ENCODE measurements at places on chromosomes 7 and 10.

DNA sequence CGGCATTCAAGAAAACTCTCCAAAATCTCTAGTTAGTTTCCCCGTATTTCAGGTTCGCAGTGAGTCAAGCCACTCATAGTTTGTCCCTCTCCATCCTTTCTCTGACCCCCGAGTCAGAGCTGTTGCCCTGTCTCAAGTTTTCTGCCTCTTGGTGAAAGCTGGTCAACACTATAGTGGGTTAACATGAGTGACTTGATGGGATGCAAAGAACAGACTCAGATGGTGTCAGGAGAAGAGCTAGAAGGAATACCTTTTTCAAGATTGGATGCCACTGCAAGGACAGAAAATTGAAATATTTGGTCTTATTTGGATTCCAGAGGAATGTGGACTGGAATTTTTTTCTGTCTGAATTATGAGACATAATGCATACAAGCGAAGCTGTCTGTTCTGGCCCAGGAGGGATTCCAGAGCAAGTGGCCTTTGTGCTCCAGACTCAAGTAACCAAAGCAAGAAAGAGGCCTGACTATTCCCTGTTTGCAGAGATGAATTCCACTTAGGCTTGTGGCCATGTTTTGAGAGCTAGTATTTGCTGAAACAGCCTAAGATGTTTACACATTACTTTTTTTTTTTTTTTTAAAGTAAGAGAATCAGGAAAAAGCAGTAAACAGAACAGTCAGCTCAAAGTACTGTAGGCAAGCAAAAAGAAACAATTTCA, 67.4 kb downstream of the VWC2 start:
- no peak for DNase-seq

GRCh38 chr10:22317076-22317370, 835 bp downstream of the COMMD3 start:
- no peak for DNase-seq

GRCh38 chr7:96188174-96188581, 133.7 kb downstream of the SLC25A13 start:
- DNase-seq = no peak

GRCh38 chr10:119427263-119427864, 115.2 kb downstream of the RGS10 start:
- DNase-seq = no peak

GRCh38 chr10:61819208-61819607, 82.3 kb upstream of the ARID5B start:
- DNase-seq = no peak

DNA sequence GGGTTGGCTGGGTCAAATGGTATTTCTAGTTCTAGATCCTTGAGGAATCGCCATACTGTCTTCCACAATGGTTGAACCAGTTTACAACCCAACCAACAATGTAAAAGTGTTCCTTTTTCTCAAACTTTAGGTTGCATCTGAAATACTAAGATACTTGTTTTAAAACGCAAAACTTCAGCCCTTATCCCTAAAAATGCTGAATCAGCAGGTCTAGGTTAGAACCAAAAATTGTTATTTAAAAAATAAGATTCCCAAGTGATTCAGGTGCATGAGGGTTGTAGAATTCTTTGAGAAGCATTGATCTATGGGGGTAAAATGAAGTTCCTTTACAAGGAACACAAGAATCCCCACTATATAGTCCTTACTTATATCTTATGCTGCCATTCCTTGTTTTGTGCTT, 56.5 kb upstream of the BICC1 start:
- DNase-seq = no peak
